ENCODE measurements at places on chromosomes 7 and 10.

GRCh38 chr10:78982726-78983125 lies 86.0 kb upstream of the ZMIZ1 start:
- no peak for DNase-seq

- no peak for DNase-seq
These were observed 235.2 kb downstream of the TCERG1L start for GRCh38 chr10:131076356-131076755.

DNA sequence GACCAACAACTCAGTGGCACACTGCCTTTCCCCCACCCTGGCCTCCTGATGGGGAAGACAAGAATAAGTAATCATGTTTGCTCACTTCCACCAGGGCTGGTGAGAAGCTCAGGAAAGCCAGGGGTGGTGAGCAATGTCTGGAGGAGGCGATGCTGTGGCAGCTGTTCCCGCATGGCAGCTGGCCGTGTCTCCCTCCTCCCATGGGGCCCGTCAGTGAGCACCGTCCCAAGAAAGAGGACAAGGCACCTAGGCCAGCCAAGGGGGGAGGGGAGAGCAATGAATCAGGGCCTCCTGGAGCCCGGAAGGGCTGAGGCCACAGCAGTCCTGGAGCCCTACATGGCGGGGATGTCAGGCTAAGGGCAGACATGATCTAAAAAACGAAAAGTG lies 69.2 kb upstream of the INSIG1 start:
- DNase-seq: no peak

- DNase-seq: no peak
These were observed 107.2 kb upstream of the TCF7L2 start for GRCh38 chr10:112842832-112843360.

GRCh38 chr7:138749960-138750359 lies 47.8 kb upstream of the TMEM213 start:
- DNase-seq: no peak

DNA sequence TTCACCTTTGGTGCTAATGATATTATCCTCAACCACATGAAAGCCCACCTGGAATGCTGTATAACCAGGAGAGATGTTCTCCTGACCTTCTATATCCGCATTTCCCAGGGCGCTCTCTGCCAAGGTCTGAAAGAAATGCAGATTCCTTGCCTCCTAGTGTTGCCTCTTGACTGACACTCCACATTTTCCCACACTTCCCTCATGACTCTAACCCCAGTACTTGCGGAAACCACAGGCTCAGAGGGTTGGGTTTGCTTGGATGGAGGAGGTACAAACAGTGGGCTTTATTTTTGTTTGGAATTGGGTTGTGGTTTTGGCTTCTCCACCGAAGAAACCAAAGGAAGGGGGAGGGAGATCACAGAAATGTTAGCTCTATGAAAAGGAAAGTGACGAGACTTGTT lies 222.9 kb upstream of the CELF2 start:
- DNase-seq: no peak

DNA sequence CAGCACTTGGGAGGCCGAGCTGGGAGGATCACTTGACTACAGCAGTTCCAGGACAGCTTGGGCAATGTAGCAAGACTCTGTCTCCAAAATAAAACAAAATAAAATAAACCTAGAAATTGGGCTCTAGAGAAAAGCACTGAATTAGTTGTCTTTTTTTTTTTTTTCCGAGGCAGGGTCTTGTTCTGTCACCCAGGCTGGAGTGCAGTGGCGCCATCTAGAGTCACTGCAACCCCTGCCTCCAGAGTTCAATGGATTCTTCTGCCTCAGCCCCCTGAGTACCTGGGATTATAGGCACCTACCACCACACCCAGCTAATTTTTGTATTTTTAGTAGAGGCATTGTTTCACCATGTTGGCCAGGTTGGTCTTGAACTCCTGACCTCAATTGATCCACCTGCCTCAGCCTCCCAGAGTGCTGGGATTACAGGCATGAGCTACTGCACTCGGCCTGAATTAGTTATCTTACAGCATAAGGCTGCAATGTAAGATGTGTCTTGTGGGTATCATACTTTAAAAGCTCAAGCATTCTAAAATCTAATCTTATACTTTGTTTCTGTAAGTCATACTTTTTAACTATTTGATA lies 12.8 kb downstream of the MEIG1 start:
- DNase-seq: peak; percentile 45

GRCh38 chr10:97307441-97307840 lies 11.6 kb upstream of the FRAT1 start:
- DNase-seq: no peak

DNA sequence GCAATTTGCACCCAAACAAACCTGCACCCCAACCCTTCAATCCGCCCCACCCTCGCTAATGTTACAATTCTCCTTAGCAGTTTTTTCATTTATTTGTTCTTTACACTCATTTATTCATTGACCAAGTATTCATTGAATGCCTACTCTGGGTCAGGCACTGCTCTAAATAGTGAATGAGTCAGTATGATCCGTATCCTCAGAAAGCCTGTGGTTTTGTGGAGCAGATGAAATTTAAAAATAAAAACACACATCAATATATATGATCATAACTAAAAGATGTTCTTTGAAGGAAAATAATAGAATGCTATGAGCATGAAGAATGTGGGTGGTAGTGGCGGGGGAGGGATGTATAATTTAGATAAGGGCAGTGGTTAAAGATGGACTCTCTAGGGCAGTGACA lies 13.3 kb downstream of the IFIT5 start:
- no peak for DNase-seq

DNA sequence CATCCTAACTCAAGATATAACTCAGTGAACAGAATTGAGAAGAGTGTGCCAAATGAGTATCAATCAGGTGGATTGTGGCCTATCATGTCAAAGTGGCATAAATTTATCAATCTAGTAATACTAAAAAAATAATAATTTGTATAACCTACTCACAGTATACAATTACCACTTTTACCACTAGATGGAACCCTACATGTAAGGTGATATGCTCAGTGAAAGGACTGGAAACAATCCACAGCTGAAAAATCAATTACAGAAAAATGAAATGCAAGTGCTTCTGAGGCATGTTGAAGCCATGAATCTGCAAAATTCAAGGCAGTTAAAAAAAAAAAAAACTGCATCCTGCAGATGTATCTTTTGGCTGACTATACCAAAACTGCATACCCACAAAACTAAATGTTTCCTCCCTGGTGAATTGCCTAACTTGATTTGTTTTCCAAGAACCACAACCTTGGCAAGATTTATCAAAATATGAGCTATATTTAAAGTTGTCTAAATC lies 13.9 kb downstream of the ARHGAP19 start:
- peak; percentile 46 for DNase-seq

GRCh38 chr7:122913608-122914007 lies 27.3 kb upstream of the CADPS2 start:
- no peak for DNase-seq

- DNase-seq: no peak
These were observed 403.8 kb upstream of the MGMT start for GRCh38 chr10:129063212-129063611.

GRCh38 chr10:28738200-28738599 lies 60.9 kb downstream of the BAMBI start:
- DNase-seq: no peak

DNA sequence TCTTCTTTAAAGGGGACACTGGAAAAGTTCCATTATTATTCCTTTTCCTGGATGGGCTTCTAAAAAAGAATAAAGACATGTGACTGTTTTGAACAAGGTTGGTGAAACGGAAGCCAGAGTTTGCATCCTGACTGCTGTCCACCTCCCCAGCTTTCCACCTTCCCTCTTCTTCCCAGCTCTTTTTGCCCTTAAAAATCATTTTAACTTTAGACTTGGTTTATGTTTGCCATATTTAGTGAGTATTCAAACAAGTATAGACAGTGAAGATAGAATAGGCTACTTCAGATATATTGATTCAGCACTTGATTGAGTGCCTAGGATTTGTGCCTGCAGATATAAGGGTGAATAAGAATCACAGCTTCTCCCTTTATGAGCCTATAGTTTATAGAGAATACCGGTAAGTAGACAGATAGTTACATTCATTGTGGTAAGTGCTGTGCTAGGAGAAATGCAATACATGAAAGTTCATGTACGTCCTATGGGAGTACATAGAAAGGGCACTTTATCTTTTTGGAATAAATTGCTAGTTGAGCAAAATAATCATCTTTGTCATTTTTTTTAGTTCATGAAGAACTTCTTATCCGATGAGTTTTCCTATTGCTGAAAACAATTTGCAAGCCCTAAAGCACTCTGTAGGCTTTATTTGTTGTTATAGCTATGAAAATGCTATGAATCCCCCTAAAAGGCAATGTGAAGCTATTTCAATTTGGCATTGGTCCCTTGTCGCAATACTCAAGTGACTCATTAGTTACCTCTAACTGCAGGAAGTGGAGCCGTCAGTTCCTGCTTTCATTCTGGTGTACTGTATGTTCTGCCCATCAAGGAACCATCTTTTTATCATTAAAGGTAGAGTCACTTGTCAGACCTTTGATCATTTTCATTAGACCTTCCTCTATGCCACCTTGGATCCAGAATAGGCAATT lies 57.2 kb upstream of the STRIP2 start:
- DNase-seq: peak; percentile 12

DNA sequence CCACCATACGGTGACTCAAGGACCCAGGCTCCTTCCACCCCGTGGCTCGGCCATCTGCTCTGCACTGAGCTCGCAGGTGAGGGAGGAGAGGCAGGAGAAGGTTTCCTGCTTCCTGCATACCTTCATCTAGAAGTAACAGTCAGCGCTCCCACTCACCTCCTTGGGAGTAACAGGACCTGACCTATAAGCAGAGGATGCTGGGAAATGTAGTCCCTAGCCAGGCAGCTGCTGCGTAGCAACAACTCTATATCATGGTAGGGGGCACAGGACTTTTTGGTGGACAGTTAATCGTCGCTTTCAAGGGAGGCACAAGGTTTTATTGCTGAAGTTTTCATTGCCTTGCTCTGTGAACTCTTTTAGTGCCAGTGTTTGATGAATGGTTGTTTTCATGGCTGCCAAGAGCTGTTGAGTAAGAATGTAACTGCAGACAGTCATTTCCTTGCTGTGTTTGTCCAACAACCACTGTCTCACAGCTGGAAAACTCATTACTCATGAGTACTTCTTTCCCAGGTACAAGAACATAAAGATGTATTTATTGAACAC lies 10.2 kb upstream of the ZFYVE27 start:
- no peak for DNase-seq

DNA sequence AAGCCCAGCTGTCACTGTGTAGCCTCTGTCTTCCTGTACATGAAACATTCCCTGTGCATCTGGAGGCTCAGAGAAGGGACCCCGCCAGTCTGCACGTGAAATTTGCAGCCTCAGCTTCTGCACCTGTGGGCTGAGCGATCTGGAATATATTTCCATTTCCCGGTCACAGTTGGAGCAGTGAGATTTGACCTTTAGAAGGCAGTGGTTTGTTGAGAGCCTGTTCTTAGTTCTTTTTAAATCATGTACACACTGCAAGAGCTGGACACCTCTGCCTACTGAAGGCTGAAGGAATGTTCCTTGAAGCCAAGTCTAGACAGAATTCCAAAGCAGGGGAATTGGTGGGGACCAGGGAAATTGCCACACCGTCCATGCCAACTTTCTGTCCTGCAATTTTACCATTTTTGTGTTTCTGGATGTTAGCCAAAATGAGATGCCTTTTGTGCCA lies 706.6 kb downstream of the INHBA start:
- DNase-seq: no peak

- DNase-seq: no peak
These were observed 4.7 kb downstream of the GLI3 start for GRCh38 chr7:42232275-42232674.

DNA sequence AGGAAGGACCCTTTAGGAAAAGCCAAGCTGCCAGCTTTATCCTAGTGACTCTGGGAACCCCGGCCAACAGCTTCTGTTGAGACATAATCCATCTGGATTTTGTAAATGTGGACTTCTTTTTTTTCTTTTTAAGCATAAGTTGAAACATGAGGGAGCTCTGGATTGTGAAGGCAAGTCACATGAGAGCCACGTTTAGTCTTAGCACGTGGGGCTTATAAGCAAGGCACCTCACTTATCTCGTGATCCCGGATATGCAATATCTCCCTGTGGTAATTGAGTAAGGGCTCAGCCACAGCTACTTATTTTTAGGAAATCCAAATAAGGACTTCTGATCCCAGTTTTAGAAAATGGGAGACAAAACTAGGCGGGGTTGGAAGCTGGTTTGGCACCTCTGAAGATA lies 111.2 kb upstream of the PTN start:
- no peak for DNase-seq

DNA sequence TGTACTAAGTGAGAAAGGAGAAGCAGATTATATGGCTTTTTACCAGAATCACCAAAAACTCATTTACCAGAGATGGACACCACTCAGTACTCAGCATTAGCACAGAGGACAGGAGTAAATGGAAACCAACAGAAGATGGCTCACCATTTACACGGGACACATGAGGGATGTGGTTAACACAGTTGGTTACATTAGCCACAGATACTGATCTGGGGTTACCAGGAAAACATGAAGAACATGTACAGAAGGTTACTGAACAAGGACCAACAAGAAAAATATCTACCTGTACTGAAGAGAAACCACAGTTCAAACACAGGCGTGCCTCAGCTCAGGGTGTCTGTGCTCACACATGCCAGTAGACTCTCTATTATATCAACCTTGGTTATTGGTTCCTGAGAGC lies 1285.8 kb upstream of the SORCS1 start:
- no peak for DNase-seq

DNA sequence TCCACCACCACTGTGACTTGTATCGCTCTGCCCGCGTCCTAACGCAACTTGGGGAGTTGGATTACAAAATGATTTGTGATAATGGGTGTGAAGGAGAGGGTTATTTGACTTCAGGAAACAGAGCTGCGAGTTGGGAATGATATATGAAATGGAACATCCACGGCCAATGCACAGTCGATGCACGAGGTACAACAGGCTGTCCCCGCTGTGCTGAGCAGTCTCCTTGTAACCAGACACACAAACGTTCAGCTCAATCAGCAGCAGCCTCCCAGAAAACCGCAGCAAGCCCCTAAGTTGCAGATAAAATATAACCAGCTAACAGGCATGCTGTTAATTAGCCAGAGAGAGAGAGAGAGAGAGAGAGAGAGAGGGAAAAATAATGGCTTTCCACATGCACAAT lies 332.7 kb upstream of the MGMT start:
- no peak for DNase-seq

GRCh38 chr7:2029211-2029905 lies 203.4 kb downstream of the MAD1L1 start:
- DNase-seq: no peak

DNA sequence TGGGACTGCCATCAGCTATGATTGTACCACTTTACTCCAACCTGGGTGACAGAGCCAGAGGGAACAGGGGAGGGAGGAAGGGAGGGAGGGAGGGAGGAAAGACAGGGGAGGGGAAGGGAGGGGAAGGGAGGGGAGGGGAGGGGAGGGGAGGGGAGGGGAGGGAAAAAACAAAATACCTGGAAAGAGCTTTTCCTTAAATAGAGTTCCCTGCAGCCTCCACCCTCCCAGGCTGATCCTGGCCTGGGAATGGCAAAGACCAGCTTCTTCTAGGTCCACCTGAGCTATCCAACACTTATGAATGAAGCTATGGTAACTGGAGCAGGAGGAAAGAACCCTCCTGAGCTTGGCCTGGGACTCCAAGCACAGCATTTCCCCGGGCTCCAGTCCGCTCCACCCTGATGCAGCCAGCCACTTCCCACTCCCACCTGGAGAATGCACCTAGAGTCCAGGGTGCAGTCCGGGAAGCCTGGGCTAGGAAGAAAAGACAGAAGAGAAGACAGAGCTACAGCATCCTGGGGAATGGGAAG lies 66.1 kb downstream of the GRID1 start:
- DNase-seq: no peak

- no peak for DNase-seq
These were observed 186.3 kb downstream of the PTPRN2 start for GRCh38 chr7:158401295-158401694.

GRCh38 chr7:50304129-50304910 lies at the start of gene IKZF1:
IKZF1 (plus strand) TSS chr7:50304716; CDS start chr7:50319062, 14,346 bp downstream.
- DNase-seq: peak; percentile 66

GRCh38 chr7:107345898-107346297 lies 124.0 kb upstream of the GPR22 start:
- no peak for DNase-seq

All from CD4-positive, alpha-beta T cell treated with Interleukin-15 for 4 hours (primary cell).